Aorta (tissue), 5 donors: ENCODE measurements at places on chromosomes 5 and 9. TPM values are rescaled to one million over a fixed set of nuclear protein-coding genes. Genes with fewer than 3 reads are reported as not detected.

The PCDHB16 gene
- total RNA-seq = 5.1 TPM

The SLC34A3 gene
- not detected for total RNA-seq

The PCDHGC3 gene
- total RNA-seq = 67.3 TPM

The SH3TC2 gene
- total RNA-seq = 1.1 TPM

The SFXN1 gene
- total RNA-seq = 22.4 TPM

The PTGES gene
- total RNA-seq = 3.5 TPM
